B cell (primary cell): ENCODE measurements at places on chromosomes 2 and 18. TPM values are rescaled to one million over a fixed set of nuclear protein-coding genes. Genes with fewer than 3 reads are reported as not detected.

GRCh38 chr2:63772061-63772460 lies 69.6 kb upstream of the UGP2 start:
- no peak for DNase-seq

- DNase-seq: no peak
Measured at GRCh38 chr2:43055985-43056384, 170.4 kb downstream of the ZFP36L2 start.

The PAIP2B gene
- total RNA-seq: 10.1 and 10.2 TPM in 2 replicates

DNA sequence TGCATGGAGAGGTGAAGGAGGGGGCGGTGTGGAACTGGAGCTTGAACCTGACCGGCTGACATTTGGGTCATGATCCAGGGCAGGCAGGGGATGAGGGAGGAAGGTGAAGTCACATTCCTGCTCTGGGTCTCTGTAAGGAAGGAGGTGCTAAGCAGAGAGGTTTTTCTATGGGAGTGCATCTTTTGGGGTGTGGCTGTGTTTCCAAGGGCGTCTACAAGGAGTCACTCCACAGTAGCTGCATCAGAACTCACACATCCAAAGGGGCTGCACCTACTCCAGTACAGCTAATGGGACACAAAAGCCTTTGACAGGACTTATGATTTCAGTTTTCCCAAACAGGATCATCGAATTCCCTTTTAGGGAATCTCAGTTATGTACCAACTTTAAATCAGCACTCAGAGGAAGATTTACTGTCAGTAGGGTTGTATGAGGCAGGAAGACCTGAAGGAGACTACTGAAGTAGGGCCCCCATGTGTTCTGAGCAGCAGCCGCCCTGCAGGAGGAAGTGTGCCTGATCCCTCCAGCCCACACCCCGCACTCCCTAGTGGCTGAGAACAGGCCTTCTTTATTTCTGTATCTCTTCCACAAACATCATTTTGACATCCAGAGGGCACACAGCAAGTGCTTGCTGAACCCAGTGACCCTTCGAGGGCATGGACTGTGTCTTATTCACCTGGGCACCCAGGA lies 137.2 kb downstream of the CELF4 start:
- DNase-seq: no peak

- no peak for DNase-seq
Measured at GRCh38 chr2:208820014-208820688, 413.6 kb downstream of the PTH2R start.

DNA sequence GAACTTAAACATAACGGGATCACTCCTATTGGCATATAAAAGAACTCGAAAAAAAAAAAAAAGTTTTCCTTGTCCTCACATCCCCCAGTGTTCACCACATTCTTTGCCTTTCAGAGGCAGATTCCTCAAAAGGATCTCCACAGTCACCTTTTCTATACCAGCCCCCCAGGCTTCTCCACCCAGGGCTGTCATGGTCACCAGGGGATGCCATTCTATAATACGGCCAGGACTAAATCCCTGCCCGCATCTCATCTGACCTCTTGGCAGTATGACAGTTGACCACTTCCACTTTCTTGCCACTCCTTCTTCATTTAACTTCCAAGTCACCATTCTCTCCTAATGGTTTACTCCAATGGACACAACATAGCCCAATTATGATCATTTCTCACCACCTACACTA lies 29.3 kb downstream of the SOS1 start:
- no peak for DNase-seq

GRCh38 chr2:15023221-15023620 lies 390.7 kb downstream of the LRATD1 start:
- no peak for DNase-seq

The CCDC121 gene
- total RNA-seq: 1.3 and 2.2 TPM in 2 replicates

- DNase-seq: no peak
Measured at GRCh38 chr2:54524226-54524991, 68.3 kb downstream of the SPTBN1 start.

DNA sequence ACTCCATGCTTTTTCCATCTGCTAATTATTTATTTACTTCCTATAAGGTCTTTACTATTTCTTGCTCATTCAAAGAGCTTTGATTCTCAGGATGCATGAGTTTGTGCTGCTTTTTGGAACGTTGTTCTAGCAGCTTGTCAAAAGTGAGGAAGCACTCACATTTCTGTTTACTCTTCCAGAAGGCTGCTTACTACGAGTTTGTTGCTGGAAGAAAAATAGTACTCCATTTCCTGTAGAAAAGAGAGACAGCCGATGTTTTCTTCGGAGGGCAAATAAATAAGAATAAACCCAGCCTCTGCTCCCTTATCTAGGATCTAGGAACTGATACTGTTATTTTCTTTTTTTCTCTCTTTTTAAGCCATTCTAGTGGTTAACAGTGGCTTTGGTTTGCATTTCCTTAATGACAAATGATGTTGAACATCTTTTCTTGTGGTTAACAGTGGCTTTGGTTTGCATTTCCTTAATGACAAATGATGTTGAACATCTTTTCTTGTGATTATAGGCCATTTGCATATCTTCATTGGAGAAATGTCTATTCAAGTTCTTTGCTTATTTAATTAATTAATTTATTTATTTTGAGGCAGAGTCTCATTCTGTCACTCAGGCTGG lies 20.5 kb downstream of the CYP27A1 start:
- no peak for DNase-seq

DNA sequence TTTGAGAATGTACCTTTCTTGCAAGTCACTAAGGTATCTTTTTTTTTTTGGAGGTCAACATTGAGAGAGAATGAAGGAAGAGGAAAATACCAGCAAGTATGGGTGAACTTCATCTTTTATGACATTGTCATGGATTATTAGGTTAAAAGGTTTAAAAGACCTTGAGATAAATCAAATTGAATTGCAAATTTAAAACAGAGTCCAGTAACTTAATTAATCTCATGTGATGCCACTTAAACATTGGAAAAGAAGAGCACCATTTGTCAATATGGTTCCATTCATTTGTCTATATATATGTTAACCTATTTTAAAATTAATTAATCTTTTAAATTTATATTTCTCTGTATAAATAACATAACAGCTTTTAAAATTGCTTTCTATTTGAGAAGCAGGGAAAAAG lies 83.8 kb downstream of the PPP1R1C start:
- no peak for DNase-seq

- no peak for DNase-seq
Measured at GRCh38 chr2:110216199-110216598, 3.9 kb upstream of the MTLN start.

DNA sequence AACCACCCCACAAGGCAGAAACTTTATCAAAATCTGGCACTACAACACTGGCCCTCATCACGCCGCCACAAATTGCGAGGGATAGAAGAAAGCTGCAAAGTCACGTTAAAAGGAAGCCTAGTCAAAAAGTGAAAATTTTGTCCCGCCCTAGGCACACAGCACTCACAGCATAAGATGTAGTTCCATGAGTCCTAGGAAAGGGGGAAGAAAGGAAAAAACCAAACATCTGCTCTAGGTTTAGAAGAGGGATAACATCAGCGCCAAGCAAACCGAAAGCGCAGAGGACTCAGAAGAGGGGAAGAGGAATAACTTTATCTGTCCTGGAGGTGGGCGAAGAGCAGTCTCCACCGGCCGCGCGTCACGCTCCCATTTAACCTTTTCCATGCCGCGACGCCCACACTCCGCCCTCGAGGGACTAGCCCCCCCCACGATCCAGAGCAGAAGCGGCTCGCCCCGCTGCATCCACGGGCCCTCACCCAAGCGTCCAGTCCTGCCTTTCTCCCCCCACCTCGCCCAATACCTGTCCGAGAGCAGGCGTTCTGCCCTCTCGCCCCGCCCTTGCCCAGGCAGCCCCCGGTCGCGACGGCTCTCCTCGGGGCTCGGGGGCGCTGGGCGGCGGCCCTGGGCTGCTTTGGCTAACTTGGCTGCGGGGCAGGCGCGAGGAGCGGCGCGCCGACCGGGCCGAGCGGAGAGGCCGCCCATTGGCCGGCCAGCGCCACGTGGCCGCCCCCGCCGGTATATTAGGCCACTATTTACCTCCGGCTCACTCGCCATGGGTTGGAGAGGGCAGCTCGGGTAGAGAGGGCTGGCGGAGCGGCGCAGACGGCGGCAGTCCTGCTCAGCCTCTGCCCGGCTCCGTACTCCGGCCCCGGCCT lies at the start of gene HOXD1:
Gene HOXD1 (plus strand): TSS at position 770 of the 875 bp plus-strand sequence. CDS start 134 bp downstream, outside the sequence.
- peak; percentile 27 for DNase-seq

- no peak for DNase-seq
Measured at GRCh38 chr18:10077986-10078385, 164.2 kb downstream of the VAPA start.

- no peak for DNase-seq
Measured at GRCh38 chr2:224219781-224220180, 180.7 kb upstream of the SERPINE2 start.

The C2orf69 gene
- 12.8 and 12.9 TPM in 2 replicates for total RNA-seq

DNA sequence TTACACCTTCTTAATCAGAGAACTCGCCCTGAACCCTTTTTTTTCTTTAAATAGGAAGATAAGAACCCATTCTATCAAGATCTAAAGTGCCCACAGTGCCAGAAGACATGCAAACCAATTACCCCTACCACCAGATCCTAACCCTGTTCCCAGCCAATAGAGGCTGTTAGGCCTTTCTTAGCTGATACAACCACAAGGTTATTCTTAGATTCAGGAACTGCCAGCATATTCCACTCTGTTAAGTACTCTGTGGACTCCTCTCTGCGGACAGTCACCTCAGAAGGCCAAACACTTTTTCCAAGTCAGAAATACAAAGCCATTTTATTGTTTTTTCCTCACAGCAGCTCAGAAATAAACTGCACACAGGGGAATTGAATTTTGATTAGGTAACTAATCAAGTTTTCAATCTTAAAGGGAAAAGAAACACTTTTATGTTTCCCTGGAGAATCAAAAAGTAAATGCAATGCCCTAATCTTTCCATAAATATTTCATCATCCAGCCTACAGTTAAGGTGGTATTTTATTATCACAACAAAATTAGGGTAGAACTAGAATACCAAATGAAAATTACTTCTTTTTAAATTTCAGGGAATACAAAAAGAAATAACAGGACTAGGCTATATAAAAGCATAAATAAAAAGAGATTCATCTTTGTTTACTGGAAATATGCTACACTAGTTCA lies 111.4 kb downstream of the NBAS start:
- no peak for DNase-seq

The HOXD3 gene
- total RNA-seq: not detected in 2 replicates
